Activated CD4-positive, alpha-beta T cell treated with anti-CD3 and anti-CD28 coated beads, Interleukin-2, amount 50 U/mL, for 48 hours (primary cell): ENCODE measurements at places on chromosomes 2 and 18.

- DNase-seq: peak; percentile 52
Observed at GRCh38 chr2:172437419-172438341, 10.3 kb downstream of the ITGA6 start.

DNA sequence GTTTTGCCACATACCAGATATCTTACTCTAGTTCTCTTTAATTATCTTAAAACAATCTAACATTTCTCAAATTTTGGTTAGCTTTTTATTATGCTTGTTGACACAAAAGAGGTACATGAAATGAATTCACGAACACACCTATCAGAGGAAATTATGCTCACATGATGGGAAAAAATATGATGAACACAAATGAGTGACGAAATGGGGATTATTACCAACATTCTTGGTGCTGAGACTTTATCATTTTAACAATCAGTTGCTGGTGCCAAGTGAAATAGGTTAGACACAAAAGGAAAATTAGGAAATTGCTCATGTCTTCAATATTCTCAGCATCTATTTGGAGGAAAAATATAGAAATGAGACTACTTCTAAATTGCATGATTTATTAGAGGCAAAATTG lies 944.7 kb upstream of the NRXN1 start:
- no peak for DNase-seq

DNA sequence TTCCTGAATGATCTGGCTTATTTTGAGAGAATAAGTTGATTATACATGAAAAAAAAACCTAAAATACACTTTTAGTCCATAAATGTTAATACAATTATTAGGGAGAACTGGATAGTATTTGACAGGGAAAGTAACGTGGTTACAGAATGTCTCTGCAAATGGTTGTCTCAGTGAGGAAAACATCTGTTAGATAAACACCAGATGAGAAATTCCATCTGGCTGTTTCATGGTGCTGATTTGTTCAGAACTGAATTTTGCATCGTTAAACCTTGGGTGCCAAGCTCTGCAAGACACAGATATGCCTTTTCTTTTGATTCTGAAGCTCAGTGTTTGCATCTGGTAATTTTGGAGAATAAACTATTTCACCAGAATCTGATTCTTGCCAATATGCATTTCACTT lies 90.4 kb downstream of the SCN3A start:
- DNase-seq: no peak

DNA sequence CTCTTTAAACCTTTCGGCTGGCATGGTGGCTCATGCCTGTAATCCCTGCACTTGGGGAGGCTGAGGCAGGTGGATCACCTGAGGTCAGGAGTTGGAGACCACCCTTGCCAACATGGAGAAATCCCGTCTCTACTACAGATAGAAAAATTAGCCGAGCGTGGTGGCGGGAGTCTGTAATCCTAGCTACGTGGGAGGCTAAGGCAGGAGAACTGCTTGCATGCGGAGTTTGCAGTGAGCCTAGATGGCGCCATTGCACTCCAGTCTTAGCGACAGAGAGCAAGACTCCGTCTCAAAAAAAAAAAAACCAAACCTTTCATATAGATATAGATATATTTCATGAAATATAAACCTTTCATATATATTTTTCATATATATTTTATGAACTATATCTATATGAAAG lies 864.7 kb downstream of the TRIB2 start:
- DNase-seq: no peak

DNA sequence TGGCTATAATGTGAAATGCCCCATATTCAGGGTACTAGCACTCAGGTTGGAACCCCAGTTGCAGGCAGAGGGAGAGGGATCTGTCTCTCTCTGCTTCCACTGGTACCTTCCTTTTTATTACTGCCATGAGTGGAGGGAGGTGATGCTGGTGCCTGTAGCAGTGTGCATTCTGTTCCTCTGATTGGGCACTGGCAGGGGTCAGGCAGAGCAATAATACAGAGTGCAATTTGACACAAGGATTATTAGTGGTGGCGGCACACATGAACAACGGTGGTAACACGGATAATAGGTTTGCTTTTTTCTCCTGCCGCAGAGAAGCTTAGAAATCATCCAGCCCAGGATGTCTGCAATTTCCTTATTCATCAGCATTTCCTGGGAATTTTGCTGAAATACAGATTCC lies 525.7 kb downstream of the SLC4A3 start:
- DNase-seq: no peak

DNA sequence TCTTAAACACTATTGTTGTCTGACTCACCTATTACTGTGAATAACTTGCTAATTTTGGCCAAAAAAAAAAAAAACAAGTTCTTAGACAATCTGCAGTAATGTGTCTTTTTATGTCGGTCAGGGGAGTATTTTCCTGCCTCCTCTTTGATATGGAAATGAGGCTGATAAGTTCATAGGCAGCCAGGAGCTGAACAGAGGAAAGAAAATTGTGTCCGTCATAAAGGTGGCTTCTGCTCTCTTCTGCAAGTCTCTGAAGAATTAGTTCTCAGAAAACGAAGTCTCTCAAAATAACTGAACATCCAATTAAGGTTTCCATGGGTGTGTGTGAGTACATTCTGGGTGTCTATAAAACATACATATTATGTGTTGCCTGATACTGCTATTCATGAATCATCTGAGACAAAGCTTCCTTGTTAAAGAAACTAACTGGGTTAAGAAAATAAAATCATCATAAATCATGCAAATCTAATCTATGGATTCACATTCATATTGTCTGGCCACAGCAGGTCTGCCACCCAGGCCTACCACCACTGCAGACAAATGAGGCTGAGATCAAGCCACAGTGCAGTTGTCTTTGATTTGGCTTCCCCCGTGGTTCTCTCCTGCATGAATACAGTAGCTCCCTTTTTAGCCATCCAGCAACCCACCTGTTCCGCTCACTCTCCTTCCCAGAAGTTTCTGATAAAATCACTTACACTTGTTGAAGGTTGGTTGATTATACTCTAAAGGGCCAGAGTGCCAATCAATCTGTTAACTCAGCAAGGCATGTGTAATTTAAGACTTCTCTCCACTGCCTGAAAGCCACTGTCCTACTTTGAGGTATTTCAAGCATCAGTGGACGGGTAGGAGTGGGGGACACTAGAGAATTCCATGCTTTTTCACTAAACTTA lies 19.4 kb upstream of the SP5 start:
- DNase-seq: no peak

GRCh38 chr2:12688091-12688490 lies 28.6 kb upstream of the TRIB2 start:
- no peak for DNase-seq

DNA sequence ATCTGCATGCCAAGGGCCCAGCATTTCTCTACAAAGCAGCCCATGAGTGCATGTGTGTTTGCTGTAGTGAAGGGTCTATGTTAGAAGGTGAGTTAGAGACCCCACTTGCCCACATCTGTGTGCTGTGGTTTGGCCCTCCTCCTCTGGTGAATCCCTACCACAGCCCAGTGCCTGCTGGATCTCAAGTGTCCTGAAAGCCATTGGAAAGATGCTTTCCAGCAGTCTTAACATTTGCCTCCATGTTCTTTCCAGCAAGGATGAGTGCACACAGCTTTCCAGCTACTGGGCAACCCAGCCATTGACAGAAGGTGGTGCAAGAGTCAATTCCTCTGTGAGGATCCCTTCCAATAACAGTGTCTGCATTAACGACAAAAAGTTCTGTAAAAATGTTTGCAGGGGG lies 13.6 kb downstream of the CRIM1 start:
- no peak for DNase-seq

- DNase-seq: no peak
Observed at GRCh38 chr2:75728614-75729419, 18.1 kb upstream of the GCFC2 start.

GRCh38 chr18:35616664-35617423 lies 35.3 kb downstream of the GALNT1 start:
- DNase-seq: peak; percentile 68

DNA sequence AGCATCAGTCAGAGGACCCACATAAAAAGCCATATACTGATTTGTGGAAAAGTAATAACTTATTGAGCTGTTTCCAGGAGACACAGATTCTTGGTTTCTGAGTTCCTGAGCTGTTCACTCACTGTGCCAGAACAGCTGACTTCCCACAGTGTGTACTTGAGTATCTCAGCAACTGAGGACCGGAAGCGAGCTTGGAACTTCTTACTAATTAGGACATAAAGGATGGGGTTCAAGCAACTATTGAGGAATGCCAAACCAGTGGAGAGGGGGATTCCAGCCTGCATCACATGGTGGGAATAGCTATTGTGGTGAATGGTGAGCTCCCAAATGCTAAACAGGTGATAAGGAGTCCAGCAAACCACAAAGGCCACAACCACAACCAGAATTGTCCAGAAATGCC lies 16.4 kb downstream of the EEF1B2 start:
- no peak for DNase-seq

GRCh38 chr2:26184555-26185303 lies 11.8 kb downstream of the GAREM2 start:
- DNase-seq: peak; percentile 83

DNA sequence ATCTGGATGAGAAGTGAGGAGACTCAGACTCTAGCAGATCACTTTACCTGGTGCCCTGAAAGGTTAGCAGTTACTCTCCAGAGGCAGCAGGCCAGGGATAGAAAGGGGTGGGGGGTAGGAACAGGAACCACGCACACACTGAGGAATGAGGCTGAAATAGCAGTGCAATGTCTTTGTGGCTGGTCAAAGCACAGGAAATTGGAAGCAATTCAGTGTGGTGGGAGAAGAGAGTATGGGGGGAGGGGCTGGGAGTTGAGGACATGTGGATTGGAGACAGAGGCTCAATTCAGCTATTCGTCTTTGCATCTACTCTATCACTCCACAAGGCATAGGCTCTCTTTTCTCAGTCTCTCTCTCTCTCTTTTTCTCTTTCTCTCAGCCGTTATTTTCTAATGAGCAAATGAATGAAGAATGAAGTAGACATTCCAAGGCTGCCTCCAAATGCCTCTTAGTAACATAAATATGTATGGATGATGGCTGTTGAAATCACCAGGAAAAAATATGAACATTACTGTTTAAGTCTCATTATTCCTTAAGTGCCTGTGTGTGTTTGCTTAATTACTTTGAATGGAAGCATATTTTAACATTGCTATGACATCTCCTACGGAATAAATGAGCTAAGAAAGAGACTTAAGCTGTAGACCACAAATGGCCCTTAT lies 979.4 kb downstream of the TSN start:
- DNase-seq: no peak

DNA sequence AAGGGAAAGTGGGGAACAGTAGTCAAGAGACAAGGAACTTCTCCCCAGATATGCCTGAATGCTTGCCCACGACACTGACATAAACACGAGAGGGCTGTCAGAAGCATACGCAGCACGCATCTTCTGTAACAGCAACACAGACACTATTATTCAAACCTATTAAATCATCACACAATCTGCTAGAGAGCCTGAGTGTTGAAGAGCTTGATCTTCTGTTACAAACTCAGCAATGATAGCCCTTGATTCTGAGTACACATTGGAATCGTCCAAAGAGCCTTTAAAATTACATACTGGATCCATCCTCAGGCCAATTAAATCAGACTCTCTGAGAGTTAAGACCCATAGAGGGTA lies 111.6 kb downstream of the ZNF521 start:
- no peak for DNase-seq

- peak; percentile 30 for DNase-seq
Observed at GRCh38 chr2:111930875-111931274, 32.5 kb downstream of the MERTK start.

GRCh38 chr2:102735416-102736109 lies 26.3 kb upstream of the TMEM182 start:
- no peak for DNase-seq

- DNase-seq: no peak
Observed at GRCh38 chr2:202436626-202437025, 60.5 kb downstream of the BMPR2 start.

- peak; percentile 61 for DNase-seq
Observed at GRCh38 chr2:205766779-205767359, 84.6 kb downstream of the NRP2 start.

DNA sequence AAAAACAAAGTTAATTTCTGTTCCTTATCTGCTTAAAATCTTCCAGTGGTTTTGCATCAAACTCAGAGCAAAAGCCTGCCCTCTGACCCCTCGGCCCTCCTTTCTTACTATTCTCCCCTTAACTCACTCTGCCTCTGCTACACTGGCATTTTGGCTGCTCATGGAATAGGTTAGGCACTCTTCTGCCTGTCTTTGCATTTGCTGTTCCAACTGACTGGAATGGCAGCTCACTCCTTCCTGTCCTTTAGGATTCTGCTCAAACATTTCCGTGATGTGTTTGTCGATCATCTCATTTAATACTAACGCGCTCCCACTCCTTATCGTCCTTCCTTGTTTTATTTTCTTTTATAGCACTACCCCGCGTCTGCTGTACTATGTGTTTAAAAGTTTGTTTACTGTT lies 815 bp downstream of the CEBPZ start:
- DNase-seq: no peak

DNA sequence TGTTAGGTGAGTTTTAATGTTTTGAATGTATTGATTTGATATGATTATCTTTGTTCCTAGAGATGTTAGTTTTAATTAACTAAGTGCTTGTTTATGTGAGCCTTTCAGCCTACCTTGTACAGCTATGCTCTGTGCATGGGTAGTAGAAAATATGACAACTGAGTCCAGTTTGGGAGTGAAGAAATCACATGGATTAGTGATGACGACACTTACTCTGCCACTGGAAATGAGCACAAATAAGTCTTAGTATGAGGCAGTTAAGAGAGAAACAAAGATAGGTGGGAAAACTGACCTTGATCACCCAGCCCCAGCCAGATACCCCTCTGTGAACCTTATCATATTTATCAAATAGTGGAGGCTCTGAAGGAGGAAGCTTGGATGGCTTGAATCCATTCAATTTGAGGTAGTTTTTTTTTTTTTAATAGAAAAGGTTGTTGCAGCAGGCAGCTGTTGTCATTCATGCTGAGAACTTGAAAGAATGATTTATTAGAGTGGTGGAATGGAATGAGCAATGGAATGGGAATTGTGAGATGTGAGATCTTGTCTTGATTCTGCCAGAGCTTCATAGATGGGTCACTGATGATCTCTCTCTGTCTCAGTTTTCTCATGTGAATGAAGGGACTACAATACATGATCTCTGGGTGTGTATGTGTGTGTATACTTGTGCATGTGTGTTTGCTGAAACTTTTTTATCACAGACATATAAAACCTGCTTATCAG lies 96.4 kb downstream of the MAP3K20 start:
- DNase-seq: no peak

- no peak for DNase-seq
Observed at GRCh38 chr2:149661844-149662243, 74.3 kb upstream of the MMADHC start.

DNA sequence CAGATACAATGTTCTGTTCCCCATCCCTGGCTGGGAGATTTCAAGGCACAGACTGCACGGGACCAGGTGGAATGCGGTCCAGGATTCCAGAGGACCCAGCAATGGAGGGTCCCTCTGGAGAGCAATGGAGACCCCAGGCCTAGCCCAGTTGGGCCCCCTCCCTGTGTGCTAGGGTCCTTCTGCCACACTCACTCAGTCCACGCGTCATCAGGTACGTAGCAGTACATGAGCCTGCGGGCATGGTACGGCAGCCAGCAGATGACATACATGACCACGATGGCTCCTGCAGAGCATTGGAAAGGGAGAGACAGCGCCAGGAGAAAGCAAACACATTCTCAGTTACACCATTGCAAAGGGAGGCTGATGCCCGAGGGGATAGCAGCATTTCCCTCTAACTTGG lies 10.1 kb downstream of the NTSR2 start:
- DNase-seq: no peak

- no peak for DNase-seq
Observed at GRCh38 chr18:7064346-7064745, 53.3 kb downstream of the LAMA1 start.
